HFFc6 (cell line): ENCODE measurements at places on chromosomes 16 and 17.

GRCh38 chr16:10831894-10832886 lies 13.6 kb upstream of the TVP23A start:
- DNase-seq, result no peak

GRCh38 chr16:67565470-67566100 lies 3.3 kb downstream of the CTCF start:
- DNase-seq, result no peak

GRCh38 chr16:81600275-81600674 lies 155.7 kb downstream of the CMIP start:
- peak; percentile 69 for DNase-seq

DNA sequence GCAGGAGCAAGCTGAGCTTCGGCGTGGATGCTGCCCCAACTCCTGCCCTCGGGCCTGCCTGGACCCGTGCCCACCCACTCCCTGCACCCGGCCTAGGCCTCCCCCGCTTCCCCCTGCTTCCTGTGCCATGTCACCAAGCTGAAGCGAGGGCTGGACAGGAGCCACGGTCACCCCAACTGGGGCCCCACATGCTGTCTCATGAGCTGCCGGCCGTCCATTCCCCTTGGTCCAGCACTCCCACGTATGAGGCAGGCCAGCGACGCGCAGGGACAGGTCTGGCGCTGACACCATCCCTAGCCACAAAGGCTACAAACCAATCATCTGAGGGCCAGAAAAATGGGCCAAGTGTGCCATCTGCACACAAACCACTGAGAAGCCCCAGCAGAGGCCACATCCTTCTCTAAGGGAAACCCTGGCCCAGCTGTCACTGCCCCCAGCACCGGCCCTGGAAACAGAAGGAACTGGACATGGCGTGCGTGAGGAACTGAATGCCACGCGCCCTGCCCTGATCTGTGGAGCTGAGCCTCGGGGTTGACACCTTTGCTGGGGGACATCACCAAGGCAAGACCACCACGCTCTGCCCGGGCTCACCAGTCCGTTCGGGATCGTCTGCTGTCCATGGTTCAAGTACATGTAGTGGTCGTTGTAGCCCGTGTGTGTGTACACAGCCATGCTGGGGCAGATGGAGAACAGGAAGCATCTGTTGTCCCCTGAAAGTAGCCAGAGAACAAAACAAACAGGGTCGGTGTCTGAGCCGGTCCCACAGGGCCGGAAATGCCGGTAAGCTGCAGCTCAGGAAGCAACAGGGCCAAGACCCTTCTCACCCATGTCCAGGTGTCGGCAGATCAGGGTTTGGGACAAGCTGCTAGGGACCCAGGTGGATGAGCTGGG lies 22.2 kb downstream of the MEAK7 start:
- DNase-seq, result no peak

DNA sequence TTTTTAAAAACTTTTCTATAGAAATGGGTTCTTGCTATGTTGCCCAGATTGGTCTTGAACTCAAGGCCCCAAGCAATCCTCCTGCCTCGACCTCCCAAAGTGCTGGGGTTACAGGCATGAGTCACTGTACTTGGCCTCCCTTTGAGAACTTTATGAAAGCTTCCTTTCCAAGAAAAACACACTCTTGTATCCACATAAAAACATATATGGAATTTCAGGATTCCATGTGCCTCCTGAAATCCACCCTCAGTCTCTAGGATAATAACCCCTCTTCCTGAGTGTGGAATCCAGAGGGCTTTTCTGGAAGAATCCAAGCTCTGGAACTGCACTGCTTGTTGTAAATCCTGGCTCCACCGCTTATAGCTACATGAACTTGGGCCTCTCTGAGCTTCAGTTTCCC lies 53.2 kb upstream of the MRTFB start:
- DNase-seq, result no peak

GRCh38 chr17:36992701-36993100 lies 43.9 kb downstream of the AATF start:
- no peak for DNase-seq

GRCh38 chr17:80857756-80858171 lies 133.9 kb upstream of the CHMP6 start:
- DNase-seq, result no peak
